ENCODE measurements at places on chromosomes 2 and 18. TPM values are rescaled to one million over a fixed set of nuclear protein-coding genes. Genes with fewer than 3 reads are reported as not detected.

- DNase-seq: no peak
Measured at GRCh38 chr2:196959281-196959680, 32.8 kb upstream of the PGAP1 start.

- no peak for DNase-seq
Measured at GRCh38 chr2:25079050-25079635, 37.3 kb downstream of the EFR3B start.

- DNase-seq: no peak
Measured at GRCh38 chr2:237154082-237154638, 68.5 kb downstream of the COPS8 start.

DNA sequence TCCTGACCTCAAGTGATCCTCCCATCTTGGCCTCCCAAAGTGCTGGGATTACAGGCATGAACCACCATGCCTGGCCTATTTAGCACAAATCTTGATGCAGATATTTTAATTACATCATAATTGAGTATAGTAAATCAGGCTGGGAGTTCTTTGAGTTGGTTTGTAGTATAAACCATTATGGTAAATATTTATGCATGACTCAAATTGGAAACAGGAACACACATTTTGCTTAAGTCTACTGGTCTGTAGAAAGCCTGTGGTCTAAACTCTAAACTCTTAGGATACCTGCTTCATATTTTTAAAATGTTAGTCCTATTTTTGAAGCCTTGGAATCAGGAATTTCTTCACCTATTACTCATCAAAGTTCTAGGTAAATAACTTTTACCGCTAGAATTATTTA lies 16.8 kb downstream of the ASXL3 start:
- DNase-seq: no peak

The IL18R1 gene
- 5.5 TPM for total RNA-seq

DNA sequence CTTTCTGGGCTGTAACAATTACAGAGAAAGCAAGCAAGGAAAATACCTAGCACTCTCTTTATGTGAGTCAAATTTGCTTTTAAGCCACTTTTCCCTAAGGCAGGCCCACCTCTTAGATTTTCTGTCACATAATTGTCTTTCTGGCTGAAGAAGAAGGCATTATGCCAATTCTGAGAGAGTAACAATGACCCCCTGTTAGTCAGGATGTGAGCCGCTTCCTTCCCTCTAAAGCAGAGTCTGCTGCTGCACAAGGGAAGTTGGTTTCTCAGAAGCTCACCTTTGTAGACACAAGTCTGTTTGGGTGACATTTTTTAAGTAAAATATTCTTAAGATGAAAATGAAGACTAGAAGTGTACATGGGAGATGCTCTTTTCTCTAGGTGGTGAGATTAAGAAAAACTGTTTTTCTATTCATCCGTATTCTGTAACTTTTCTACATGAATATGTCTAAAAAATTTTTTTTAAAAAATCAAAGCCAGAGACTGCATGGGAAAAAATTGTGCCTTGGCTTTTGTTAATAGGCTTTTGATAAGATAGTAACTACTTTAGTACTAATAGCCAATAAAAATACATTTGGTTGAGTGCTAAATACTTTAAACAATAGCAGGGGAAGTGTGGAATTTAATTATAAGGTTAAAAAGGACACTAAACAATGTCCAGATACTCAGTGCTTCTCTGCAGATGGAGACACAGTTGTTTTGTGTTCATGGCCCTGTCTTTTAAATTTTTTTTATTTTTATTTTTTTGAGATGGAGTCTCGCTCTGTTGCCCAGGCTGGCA lies 33.4 kb upstream of the VPS54 start:
- no peak for DNase-seq

The C18orf54 gene
- total RNA-seq: 1.4 TPM

DNA sequence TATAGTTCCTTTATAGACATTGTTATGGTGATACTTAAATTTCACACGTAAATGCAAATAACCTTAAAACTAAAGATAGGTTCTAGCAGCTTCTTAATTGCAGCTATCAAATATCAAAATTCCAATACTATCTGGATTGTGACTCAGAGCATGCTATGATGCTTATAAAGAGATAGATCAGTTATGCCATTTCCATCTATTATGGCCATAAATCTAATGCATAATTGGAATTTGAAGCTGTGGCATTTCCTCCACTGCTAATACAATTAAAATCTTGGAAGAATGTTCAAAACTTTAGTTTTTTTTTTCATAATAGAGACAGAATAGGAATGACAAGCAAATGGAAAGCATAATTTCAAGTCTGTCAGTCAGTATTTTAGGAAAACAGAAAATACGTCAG lies 220.8 kb upstream of the GALNT5 start:
- no peak for DNase-seq

- DNase-seq: no peak
Measured at GRCh38 chr2:17648581-17648980, 105.0 kb downstream of the SMC6 start.

The CD207 gene
- 0.35 TPM for total RNA-seq
